ENCODE measurements at places on chromosomes 7 and 10. TPM values are rescaled to one million over a fixed set of nuclear protein-coding genes. Genes with fewer than 3 reads are reported as not detected.

The TET1 gene
- 2.9 TPM for total RNA-seq

The MICALL2 gene
- 4.7 TPM for total RNA-seq

The NRP1 gene
- 59.9 TPM for total RNA-seq

The RBP4 gene
- 4.3 TPM for total RNA-seq

The MEOX2 gene
- 1.3 TPM for total RNA-seq

The WEE2 gene
- total RNA-seq = not detected

The HOXA7 gene
- 4.5 TPM for total RNA-seq

The ZNF853 gene
- total RNA-seq = 17.4 TPM

The KLHDC10 gene
- total RNA-seq = 31.5 TPM

The NMT2 gene
- 26.3 TPM for total RNA-seq

The ZFAND4 gene
- total RNA-seq = 18.7 TPM

The MYL10 gene
- not detected for total RNA-seq

DNA sequence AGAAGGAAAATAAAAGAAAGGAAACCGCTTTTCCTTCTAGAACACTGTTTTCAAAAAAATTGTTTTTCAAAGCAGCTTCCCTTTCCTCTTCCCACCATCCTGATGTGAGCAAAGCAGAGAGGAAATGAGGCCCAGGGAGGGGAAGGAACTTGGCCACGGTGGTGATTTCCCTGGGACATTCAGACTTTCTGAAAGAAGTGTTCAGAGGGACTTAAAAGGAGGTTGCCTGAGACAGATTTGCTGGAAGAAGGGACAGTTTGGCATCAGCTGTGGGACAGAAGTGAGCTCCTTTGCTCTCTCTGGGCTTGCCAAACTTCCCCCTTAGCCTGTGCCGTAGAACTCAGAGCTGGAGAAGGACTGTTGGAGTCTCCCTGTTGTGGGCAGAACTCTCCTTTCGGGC lies 30.3 kb downstream of the ADCYAP1R1 start:
- no peaks in the 10 kb centered on the region for H3K4me1 ChIP-seq
- no peaks in the 10 kb centered on the region for H3K27me3 ChIP-seq
- no peaks in the 10 kb centered on the region for H3K36me3 ChIP-seq
- H3K4me3 ChIP-seq = no peak overlapping the region
- H3K27ac ChIP-seq = no peak overlapping the region

DNA sequence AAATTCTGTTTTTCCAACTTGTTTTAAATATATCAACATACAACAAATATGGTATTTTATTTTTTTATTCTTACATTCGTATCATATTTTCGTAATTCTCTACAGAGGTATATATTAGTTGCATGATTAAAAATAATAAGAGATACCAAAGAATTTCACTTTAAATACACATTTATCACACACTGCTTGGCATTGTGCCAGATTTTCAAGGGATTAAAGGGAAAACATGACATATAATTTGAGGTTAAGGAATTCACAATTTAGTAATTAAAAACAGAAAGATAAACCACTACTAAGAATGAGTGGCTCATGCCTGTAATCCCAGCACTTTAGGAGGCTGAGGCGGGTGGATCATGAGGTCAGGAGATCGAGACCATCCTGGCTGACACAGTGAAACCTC lies 484.7 kb upstream of the SORCS1 start:
- no peak overlapping the region for H3K27ac ChIP-seq
- H3K36me3 ChIP-seq = no peaks in the 10 kb centered on the region
- no peak overlapping the region for H3K4me3 ChIP-seq
- DNase-seq = no peak
- H3K27me3 ChIP-seq = no peaks in the 10 kb centered on the region

DNA sequence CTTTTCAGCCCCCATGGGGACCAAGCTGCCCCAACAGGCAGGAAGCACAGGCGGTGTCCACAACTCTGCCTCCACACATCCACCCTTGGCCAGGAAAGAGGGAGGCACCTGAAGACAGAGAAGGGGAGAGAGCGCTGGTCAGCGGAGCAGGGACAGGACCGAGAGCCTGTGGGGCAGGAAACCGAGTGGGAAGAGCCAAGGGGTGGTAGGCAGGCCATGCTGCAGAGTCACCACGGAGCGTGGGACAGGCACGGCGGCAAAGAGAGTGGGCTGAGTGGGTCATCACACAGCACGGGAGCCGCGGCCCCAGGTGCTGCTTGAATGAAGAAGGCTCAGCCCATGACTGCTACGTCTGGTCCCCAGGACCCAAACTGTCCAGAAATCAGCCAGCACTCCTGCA lies 109.8 kb downstream of the PTPRN2 start:
- no peak overlapping the region for H3K4me3 ChIP-seq
- H3K36me3 ChIP-seq = no peaks in the 10 kb centered on the region
- no peak overlapping the region for H3K27ac ChIP-seq
- no peaks in the 10 kb centered on the region for H3K4me1 ChIP-seq

- DNase-seq = no peak
- no peak overlapping the region for H3K27ac ChIP-seq
- no peak overlapping the region for H3K4me3 ChIP-seq
These were observed 815 bp downstream of the NEUROG3 start for GRCh38 chr10:69572159-69573055.

DNA sequence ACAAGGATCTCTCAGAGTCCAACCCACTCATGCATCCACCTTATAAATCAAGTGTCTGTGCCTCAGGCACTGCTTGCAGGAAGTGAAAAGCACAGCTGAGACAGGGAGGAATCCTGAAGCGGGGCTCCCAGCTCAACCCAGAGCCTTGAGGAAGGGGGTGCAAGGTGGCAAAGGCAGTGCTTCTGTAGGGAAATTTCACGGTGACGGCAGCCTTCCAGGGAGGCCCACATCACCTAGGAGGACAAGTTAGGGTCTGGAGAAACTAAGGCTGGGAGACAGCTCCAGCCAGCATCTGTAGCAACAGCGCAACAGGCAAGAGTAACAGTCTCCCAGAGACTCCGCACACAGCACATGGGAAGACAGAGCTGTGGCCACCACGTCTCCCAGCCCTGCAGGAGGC lies 2.7 kb downstream of the AOC1 start:
- H3K27me3 ChIP-seq = no peaks in the 10 kb centered on the region
- DNase-seq = peak; percentile 3
- H3K4me1 ChIP-seq = no peaks in the 10 kb centered on the region
- no peak overlapping the region for H3K4me3 ChIP-seq
- no peaks in the 10 kb centered on the region for H3K36me3 ChIP-seq

- H3K27me3 ChIP-seq = no peaks in the 10 kb centered on the region
- no peak overlapping the region for H3K27ac ChIP-seq
- H3K36me3 ChIP-seq = no peaks in the 10 kb centered on the region
- no peaks in the 10 kb centered on the region for H3K4me1 ChIP-seq
- no peak for DNase-seq
These were observed 135.3 kb downstream of the KIAA1217 start for GRCh38 chr10:24344279-24344678.

GRCh38 chr10:103276896-103277712 lies at the start of gene INA:
Gene INA, plus strand, starts transcription at chr10:103277138. Its CDS starts 74 bp downstream, at chr10:103277212.
- peaks cover 8% of the 10 kb centered on the region for H3K4me1 ChIP-seq
- H3K27ac ChIP-seq = no peak within 1 kb of the TSS
- DNase-seq = no peak
- H3K36me3 ChIP-seq = no peaks in the 10 kb centered on the region
- no peaks in the 10 kb centered on the region for H3K27me3 ChIP-seq
- no peak within 1 kb of the TSS for H3K4me3 ChIP-seq

- no peak overlapping the region for H3K27ac ChIP-seq
- H3K4me1 ChIP-seq = no peaks in the 10 kb centered on the region
- no peak for DNase-seq
- no peak overlapping the region for H3K4me3 ChIP-seq
- no peaks in the 10 kb centered on the region for H3K27me3 ChIP-seq
These were observed 36.8 kb downstream of the CCM2 start for GRCh38 chr7:45036796-45037195.

DNA sequence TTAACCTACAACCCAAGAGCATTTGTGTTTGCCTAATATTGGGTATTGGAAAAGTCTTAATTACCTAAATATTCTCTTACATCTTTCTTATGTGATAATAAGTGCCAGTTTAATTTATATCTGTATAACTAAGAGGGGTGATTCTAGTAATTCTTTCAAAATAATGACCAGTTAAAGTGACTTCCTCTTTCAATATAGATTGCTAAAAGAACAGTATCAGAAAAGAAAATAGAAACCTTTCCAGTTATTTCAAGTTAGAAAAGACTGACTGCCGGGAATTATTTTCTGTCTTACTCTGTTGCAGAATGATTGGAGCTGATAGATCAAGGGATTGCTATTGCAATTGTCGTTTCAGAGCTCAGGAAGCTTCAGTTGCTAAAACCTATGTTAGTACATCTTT lies 525.0 kb upstream of the SEMA3D start:
- H3K27me3 ChIP-seq = no peaks in the 10 kb centered on the region
- H3K4me3 ChIP-seq = no peak overlapping the region
- no peaks in the 10 kb centered on the region for H3K36me3 ChIP-seq
- H3K27ac ChIP-seq = no peak overlapping the region
- DNase-seq = no peak

DNA sequence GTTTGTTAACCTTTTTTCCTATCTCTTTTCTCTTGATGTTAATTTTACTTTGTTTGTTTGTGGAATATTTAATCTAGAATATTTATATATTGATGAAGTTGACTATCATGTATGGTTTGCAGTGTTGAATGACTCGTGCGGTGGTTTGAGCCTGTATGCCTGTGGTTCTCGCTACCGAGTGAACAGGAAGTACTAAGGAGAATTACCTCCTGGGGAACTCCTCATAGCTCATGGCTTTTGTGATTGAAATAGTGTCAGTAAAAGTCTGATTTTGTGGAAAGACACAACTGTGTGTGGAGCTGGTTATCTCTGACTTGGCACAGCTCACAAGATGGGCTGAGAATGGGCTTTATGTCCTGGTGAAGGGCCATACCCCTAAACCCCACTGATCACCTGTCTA lies 498.6 kb downstream of the GLRX3 start:
- H3K4me3 ChIP-seq = no peak overlapping the region
- H3K27ac ChIP-seq = no peak overlapping the region
- H3K4me1 ChIP-seq = no peaks in the 10 kb centered on the region

DNA sequence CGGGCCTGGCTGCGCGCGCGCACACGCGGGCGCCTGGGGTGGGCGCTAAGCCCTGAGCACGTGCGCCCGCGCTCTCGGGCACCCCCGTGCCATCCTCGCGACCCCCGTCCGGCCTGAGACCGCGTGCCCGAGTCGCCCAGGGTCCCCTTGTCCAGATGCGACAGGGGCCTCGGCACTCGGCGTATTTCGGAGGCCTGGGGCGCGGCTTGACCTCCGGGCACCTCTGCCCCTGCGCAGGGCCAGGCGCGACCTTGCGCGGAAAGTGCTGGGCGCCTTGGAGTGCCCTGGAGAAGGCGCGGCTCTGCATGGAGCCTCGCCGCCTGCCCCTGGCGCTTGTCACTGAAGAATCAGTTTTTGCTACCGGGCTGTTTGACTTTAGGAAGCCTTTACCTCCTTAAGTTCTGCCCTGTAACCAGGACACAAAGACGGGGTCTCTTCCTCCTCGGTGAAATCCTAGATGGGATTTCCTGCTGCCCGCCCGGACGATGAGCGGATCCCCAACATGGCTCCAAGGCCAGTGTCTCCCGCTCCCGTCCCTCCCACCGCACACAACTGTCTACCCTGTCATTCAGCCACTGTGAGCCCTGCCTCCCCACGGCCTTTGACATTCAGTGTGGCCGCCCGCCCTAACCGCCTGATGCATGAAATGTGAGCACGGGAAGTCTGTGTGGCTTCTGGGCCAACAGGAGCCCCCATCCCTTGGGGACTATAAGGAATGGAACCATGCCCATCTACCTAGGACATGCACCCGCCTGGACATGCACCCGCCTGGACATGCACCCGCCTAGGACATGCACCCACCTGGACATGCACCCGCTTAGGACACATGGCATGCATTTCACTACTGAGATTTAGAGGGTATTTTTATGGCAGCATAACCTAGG lies 1.1 kb upstream of the STK32C start:
- peak overlapping the region; percentile 90 for H3K4me3 ChIP-seq
- H3K27me3 ChIP-seq = no peaks in the 10 kb centered on the region
- DNase-seq = peak; percentile 42
- H3K36me3 ChIP-seq = no peaks in the 10 kb centered on the region
- peak overlapping the region; percentile 64 for H3K27ac ChIP-seq

DNA sequence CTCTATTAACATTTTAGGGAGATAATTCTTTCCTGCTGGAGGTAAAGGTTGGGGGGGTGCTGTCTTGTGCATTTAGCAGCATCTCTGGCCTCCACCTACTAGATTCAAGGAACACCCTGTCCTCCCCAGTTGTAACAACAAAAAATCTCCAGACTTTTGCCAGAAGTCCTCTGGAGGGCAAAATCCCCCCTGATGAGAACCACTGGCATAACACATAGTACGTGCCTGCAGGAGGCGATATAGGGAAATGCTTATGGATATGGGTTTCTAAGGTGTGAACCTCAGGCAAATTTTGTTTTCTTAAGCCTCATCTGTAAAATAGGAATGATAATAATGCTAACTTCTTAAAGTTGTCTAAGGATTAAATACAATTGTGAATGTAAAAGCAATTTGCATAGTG lies 2.9 kb upstream of the OSBPL3 start:
- no peak overlapping the region for H3K27ac ChIP-seq
- H3K4me3 ChIP-seq = no peak overlapping the region
- DNase-seq = no peak
- H3K27me3 ChIP-seq = no peaks in the 10 kb centered on the region
- peaks cover 3% of the 10 kb centered on the region for H3K4me1 ChIP-seq

DNA sequence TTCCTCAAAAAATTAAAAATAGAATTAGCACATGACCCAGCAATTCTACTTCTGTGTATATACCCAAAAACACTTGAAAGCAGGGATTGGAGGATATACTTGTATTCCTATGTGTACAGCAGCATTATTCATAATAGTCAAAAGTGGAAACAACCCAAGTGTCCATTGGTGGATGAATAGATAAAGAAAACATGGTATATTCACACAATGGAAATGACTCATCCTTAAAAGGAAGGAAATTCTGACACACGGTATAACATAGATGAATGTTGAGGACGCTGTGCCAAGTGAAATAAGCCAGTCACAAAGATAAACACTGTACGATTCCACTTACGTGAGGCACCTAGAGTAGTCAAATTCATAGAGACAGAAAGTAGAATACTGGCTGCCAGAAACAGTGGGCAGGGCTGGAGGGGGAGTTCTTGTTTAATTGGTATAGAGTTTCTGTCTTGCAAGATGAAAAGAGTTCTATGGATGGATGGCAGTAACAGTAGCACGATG lies 26.6 kb upstream of the KAT6B start:
- no peaks in the 10 kb centered on the region for H3K36me3 ChIP-seq
- H3K4me1 ChIP-seq = no peaks in the 10 kb centered on the region
- no peak overlapping the region for H3K4me3 ChIP-seq

GRCh38 chr7:8365499-8366110 lies 67.8 kb upstream of the NXPH1 start:
- no peaks in the 10 kb centered on the region for H3K27me3 ChIP-seq
- no peaks in the 10 kb centered on the region for H3K36me3 ChIP-seq
- no peak overlapping the region for H3K27ac ChIP-seq
- no peak for DNase-seq
- H3K4me3 ChIP-seq = no peak overlapping the region
- H3K4me1 ChIP-seq = no peaks in the 10 kb centered on the region

All from ovary (tissue), 10 donors.